Psoas muscle (tissue), 8 donors: ENCODE measurements at places on chromosomes 3 and 15. TPM values are rescaled to one million over a fixed set of nuclear protein-coding genes. Genes with fewer than 3 reads are reported as not detected.

- peaks cover 25% of the 10 kb centered on the region for H3K4me1 ChIP-seq
- H3K4me3 ChIP-seq, result no peak overlapping the region
- H3K36me3 ChIP-seq, result peaks cover 5% of the 10 kb centered on the region
- DNase-seq, result no peak
These were observed 602.2 kb downstream of the FOXP1 start for GRCh38 chr3:70981231-70981880.

- DNase-seq, result no peak
- H3K27me3 ChIP-seq, result no peaks in the 10 kb centered on the region
- no peak overlapping the region for H3K27ac ChIP-seq
- H3K4me1 ChIP-seq, result no peaks in the 10 kb centered on the region
- H3K4me3 ChIP-seq, result no peak overlapping the region
- no peaks in the 10 kb centered on the region for H3K36me3 ChIP-seq
These were observed 73.3 kb downstream of the SYNPR start for GRCh38 chr3:63351159-63352007.

- H3K36me3 ChIP-seq, result no peaks in the 10 kb centered on the region
- H3K27me3 ChIP-seq, result no peaks in the 10 kb centered on the region
- no peak overlapping the region for H3K27ac ChIP-seq
These were observed 29.6 kb upstream of the SELENOK start for GRCh38 chr3:53921296-53921695.

GRCh38 chr15:82122746-82123400, 77.1 kb upstream of the MEX3B start:
- no peaks in the 10 kb centered on the region for H3K27me3 ChIP-seq
- no peak overlapping the region for H3K4me3 ChIP-seq
- peaks cover 3% of the 10 kb centered on the region for H3K4me1 ChIP-seq
- peak overlapping the region; percentile 65 for H3K27ac ChIP-seq
- DNase-seq, result peak; percentile 46
- no peaks in the 10 kb centered on the region for H3K36me3 ChIP-seq

DNA sequence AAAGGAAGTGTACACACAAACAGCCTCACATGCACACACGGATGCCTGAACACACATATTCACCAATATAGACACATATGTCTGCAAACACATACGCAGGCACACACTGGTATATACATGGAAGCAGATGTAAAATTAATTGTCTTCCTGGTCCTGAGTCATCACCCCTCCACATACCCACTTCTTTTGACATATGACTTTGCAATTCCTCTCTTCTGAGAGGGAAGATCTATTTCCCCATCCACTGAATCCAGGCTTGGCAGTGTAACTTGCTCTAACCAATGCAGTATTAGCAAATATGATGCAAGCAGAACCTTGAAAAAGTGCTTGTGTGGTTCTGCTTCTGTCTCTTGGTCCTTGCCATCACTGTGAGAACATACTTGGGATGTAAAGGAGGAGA, 76.8 kb upstream of the HRH1 start:
- H3K27me3 ChIP-seq, result peaks cover 2% of the 10 kb centered on the region
- H3K4me1 ChIP-seq, result no peaks in the 10 kb centered on the region
- H3K36me3 ChIP-seq, result no peaks in the 10 kb centered on the region
- no peak overlapping the region for H3K27ac ChIP-seq
- no peak for DNase-seq

- no peaks in the 10 kb centered on the region for H3K27me3 ChIP-seq
- no peaks in the 10 kb centered on the region for H3K36me3 ChIP-seq
- H3K4me3 ChIP-seq, result no peak overlapping the region
- H3K27ac ChIP-seq, result no peak overlapping the region
- no peak for DNase-seq
These were observed 192.8 kb upstream of the ROBO1 start for GRCh38 chr3:79960594-79960993.

- no peaks in the 10 kb centered on the region for H3K27me3 ChIP-seq
- peaks cover 10% of the 10 kb centered on the region for H3K4me1 ChIP-seq
- no peak overlapping the region for H3K4me3 ChIP-seq
These were observed 165.6 kb downstream of the GMNC start for GRCh38 chr3:190696777-190697501.

- DNase-seq, result no peak
- peaks cover 5% of the 10 kb centered on the region for H3K4me1 ChIP-seq
- H3K27ac ChIP-seq, result no peak overlapping the region
These were observed 33.3 kb downstream of the NR2C2 start for GRCh38 chr3:14980689-14981088.

DNA sequence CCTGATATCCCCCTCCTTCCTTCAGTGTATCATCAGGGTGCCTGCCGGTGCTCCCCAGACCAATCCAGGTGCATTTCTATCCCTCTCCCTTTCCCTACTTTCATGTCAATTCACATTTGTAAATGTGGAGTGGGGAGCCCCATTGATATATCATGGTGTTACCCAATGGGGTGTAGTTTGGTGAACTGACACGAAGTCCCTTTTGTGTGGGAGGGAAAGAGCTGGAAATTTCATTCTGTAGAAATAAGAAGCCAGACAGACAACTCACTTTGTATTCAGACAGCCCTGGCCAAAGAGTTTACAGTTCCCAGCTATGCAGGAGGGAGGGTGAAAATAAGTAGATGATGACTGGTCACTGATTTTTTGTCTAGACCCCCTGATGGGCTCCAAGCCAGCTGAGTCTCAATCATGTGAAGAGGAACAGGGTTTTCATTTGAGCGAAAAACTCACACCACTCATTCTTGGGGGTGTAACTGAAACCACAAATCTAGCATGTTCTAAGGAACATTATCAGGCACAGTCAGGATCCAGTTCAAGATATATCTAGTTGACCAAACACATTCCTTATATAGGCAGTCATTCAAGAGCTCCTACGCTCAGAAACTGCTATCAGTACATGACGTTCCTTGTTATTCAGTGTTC, 58.9 kb downstream of the LMCD1 start:
- H3K4me1 ChIP-seq, result peaks cover 36% of the 10 kb centered on the region
- peak overlapping the region; percentile 56 for H3K27ac ChIP-seq
- no peak for DNase-seq
- H3K27me3 ChIP-seq, result no peaks in the 10 kb centered on the region
- H3K4me3 ChIP-seq, result no peak overlapping the region

GRCh38 chr3:193774272-193774915, 181.4 kb downstream of the OPA1 start:
- H3K4me3 ChIP-seq, result no peak overlapping the region
- H3K36me3 ChIP-seq, result no peaks in the 10 kb centered on the region
- DNase-seq, result no peak
- H3K27ac ChIP-seq, result no peak overlapping the region
- H3K27me3 ChIP-seq, result no peaks in the 10 kb centered on the region

- H3K27me3 ChIP-seq, result no peaks in the 10 kb centered on the region
- no peaks in the 10 kb centered on the region for H3K4me1 ChIP-seq
- no peak overlapping the region for H3K27ac ChIP-seq
- no peak overlapping the region for H3K4me3 ChIP-seq
- H3K36me3 ChIP-seq, result no peaks in the 10 kb centered on the region
These were observed 194.4 kb downstream of the ARRDC4 start for GRCh38 chr15:98154863-98155262.

DNA sequence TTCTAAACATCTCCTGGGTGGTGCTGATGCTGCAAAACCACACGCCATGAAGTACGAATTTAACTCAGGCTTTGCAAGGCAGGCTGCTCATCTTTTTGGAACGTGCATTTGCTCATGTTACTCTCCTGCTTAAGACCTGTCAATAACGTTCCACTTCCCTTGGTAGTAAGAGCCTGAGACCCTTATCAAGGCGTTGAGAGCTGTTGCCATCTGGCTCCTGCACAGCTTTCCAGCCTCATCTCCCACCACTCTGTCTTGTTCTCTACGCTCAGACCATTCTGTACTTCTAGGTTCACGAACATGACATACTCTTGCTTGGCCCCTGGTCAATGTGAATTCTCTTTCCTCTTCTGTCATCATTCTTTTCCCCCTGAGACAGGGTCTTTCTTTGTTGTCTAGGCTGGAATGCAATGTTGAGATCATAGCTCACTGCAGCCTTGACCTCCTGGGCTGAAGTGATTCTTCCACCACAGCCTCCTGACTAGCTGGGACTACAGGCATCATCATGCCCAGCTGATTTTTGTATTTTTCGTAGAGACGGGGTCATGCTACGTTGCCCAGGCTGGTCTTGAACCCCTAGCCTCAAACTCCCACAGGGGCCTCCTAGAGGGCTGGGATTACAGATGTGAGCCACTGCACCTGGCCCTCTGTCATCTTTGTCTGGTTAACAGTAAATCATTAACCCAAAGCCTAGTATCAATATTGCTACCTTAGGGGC, 202.8 kb downstream of the CADPS start:
- H3K4me3 ChIP-seq, result no peak overlapping the region
- H3K27ac ChIP-seq, result no peak overlapping the region
- H3K36me3 ChIP-seq, result no peaks in the 10 kb centered on the region
- no peak for DNase-seq
- H3K4me1 ChIP-seq, result no peaks in the 10 kb centered on the region

- no peaks in the 10 kb centered on the region for H3K27me3 ChIP-seq
- no peak overlapping the region for H3K4me3 ChIP-seq
- no peak overlapping the region for H3K27ac ChIP-seq
- no peaks in the 10 kb centered on the region for H3K36me3 ChIP-seq
- no peaks in the 10 kb centered on the region for H3K4me1 ChIP-seq
These were observed 287.5 kb upstream of the CNTN6 start for GRCh38 chr3:805326-805725.

GRCh38 chr3:63705092-63705645, 52.7 kb downstream of the SNTN start:
- H3K4me3 ChIP-seq, result no peak overlapping the region
- H3K4me1 ChIP-seq, result no peaks in the 10 kb centered on the region
- no peak for DNase-seq
- no peaks in the 10 kb centered on the region for H3K36me3 ChIP-seq
- H3K27me3 ChIP-seq, result no peaks in the 10 kb centered on the region

GRCh38 chr3:2180634-2181033, 82.0 kb downstream of the CNTN4 start:
- no peaks in the 10 kb centered on the region for H3K36me3 ChIP-seq
- no peaks in the 10 kb centered on the region for H3K4me1 ChIP-seq
- H3K27ac ChIP-seq, result no peak overlapping the region
- H3K4me3 ChIP-seq, result no peak overlapping the region
- no peaks in the 10 kb centered on the region for H3K27me3 ChIP-seq

DNA sequence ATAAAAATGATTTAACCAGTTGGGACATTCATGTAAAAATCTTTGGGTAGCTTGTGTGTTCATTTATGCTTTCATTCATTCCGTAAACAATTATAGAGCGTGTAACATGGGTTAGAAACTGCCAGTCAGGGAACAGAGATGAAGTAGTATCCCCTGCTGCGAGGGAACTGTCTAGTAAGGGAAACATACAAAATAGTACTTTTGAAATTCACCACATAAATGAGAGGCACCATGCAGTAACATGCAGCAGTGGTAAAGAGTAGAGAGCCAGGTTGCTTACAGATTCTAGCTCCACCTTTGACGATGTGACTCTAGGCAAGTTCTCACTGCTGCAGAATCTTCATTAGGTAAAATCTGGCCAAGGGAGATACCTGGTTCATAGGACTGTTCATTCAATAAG, 938 bp downstream of the DZIP3 start:
- H3K36me3 ChIP-seq, result no peaks in the 10 kb centered on the region
- peaks cover 10% of the 10 kb centered on the region for H3K4me1 ChIP-seq
- H3K4me3 ChIP-seq, result peak overlapping the region; percentile 87
- H3K27ac ChIP-seq, result peak overlapping the region; percentile 93
- DNase-seq, result no peak

The UROC1 gene
- not detected for total RNA-seq

The FBXL22 gene
- 0.89 TPM for total RNA-seq

The UPK1B gene
- total RNA-seq, result not detected

The CHRNA5 gene
- total RNA-seq, result 3.1 TPM

The ARGFX gene
- not detected for total RNA-seq

The PPM1L gene
- total RNA-seq, result 66.0 TPM

The AADACL2 gene
- not detected for total RNA-seq
